ENCODE measurements at places on chromosomes 7 and 10.

DNA sequence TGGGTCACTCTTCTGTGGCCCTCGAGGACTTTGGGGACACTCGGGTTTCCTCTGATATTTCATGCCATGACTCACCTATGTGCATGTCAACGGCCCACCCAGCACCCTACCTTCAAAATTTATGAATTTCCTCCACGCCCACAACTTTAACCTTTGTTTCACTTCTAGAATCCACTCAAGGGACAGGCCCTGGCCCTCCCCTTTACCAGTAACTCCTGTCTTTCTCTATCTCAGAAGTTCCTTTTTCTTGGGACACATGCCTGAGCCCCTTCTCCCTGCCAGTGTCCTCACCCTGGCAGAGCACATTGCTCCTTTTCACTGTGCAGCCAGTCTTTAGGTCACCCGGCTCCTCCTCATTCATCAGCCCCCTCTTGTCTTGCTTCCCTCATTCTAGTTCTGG lies 282.5 kb upstream of the KLF6 start:
- no peak for DNase-seq

DNA sequence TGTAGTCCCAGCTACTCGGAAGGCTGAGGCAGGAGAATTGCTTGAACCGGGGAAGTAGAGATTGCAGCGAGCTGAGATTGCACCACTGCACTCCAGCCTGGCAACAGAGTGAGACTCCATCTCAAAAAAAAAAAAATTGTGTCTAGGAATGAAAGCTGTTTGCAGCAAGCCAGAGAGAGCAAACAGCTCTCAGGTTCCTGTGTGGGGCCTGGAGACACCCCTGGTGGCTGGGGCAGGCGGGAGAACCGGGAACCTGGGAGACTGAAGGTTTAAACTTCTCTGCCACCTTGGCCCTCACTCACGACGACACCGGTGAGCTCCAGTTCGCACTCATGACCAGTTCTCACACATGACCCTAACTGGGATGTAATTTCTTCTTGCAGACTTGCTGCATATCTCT lies 13.2 kb upstream of the UNCX start:
- no peak for DNase-seq

DNA sequence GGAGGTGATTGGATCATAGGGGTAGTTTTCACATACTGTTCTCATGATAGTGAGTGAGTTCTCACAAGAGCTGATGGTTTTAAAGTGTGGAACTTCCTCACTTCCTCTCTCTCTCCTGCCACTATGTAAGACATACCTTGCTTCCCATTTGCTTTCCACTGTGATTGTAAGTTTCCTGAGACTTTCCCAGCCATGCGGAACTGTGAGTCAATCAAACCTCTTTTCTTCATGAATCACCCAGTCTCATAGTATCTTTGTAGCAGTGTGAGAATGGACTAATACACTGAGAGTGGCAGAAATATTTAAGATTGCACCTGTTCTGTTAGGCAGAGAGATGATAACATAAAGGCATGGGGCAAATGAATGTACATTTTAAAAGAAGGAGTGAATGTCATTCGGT lies 507.8 kb downstream of the SORCS3 start:
- DNase-seq: no peak

- no peak for DNase-seq
Observed at GRCh38 chr10:97903128-97904017, 53.7 kb downstream of the GOLGA7B start.

- DNase-seq: no peak
Observed at GRCh38 chr10:121715076-121715475, 116.8 kb upstream of the FGFR2 start.

DNA sequence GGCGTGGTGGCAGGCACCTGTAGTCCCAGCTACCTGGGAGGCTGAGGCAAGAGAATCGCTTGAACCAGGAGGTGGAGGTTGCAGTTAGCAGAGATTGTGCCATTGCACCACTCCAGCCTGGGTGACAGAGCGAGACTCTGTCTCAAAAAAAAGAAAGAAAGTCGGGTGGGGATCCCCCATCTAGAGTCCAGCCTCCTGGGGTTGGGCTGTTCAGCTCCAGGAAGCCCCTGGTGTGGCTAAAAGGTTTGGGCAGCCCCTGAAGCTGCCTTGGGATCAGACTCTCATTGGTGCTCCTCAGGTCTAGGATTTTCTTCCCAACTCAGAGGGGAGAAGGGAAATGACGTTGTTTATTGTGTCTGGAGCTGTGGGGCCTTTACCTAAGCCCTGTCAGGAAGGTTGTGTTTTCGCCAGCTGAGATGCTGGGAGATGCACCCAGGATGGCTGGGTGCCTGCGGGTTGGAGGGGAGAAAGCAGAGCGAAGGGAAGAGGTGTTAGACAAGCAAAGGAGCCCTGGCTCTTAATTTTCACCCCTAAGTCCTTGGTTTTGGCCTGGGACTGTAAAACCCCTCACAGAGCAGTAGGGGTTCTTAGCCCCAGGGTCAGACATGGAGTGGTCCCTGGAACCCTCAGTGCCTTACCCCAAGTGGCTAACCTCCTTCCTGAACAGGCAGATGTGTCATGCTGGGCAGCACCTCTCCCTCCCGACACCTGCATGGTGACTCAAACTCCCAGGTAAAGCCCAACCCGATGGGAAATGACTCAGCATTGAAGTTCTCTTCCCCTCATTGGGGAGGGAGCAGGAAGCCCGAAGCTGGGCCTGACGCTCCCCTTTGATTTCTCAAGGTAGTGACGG lies 21.1 kb downstream of the PLAU start:
- no peak for DNase-seq

- no peak for DNase-seq
Observed at GRCh38 chr10:57218382-57218781, 857.3 kb upstream of the ZWINT start.

- no peak for DNase-seq
Observed at GRCh38 chr7:39674406-39674805, 51.0 kb downstream of the RALA start.

- DNase-seq: no peak
Observed at GRCh38 chr7:155009570-155010157, 6.7 kb upstream of the PAXIP1 start.

Data from hepatic stellate cell (primary cell).